Activated CD4-positive, alpha-beta T cell treated with anti-CD3 and anti-CD28 coated beads for 24 hours (primary cell): ENCODE measurements at places on chromosomes 1 and 21.

- no peak for DNase-seq
Observed at GRCh38 chr1:164765992-164766720, 207.2 kb downstream of the PBX1 start.

GRCh38 chr1:22509815-22510214, 53.5 kb upstream of the EPHA8 start:
- DNase-seq, result no peak

DNA sequence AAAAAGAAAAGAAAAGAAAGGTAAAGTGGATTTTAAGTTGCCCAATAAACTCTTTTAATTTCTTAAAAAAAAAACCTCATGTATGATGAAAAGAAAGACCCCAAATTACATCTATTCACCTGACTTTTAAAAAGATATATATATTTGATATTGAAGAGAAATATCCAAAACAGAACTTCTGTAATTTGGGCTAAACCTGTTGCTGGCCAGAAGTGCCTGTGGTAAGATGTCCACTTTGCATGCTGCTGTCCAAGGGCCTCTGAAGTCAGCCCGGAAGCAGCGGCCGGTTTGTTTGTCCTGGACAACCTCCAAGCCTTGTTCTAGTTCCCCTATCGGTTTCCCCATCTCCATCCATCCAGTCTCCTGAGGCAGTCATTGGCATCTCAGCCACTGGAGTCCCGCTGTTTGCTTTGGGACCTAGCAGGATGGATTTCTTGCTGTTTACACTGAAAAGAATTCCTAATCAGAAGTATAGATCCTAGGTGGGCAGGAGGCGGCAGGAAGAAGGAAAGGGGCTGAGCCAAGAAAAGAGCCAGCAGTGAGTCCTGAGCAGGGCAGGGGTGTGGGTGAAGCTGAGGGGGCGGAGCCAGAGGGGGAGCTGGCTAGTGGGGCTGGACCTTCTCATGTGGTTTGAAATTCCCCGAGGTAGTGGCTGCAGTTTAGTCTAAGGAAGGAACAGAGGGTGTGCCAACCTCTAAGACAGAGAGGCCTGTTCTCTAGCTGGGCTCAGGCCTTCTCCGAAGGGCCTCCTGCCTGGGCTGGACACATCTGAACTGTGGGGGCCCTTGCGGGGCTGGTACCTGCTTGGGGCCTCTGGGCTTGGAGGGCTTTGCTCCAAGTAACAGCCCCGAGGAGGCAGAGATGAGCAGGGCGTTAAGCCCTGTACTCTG, 3.3 kb downstream of the NCMAP start:
- no peak for DNase-seq

GRCh38 chr1:53583021-53583867, 124.0 kb downstream of the DMRTB1 start:
- no peak for DNase-seq

GRCh38 chr1:50968821-50969610, 1.0 kb upstream of the CDKN2C start:
- DNase-seq, result peak; percentile 12

GRCh38 chr1:30916296-30916695, 7.7 kb upstream of the SDC3 start:
- no peak for DNase-seq

- no peak for DNase-seq
Observed at GRCh38 chr21:38343691-38344090, 86.9 kb downstream of the KCNJ15 start.
